Activated CD4-positive, alpha-beta T cell treated with anti-CD3 and anti-CD28 coated beads, Interleukin-2, amount 50 U/mL, for 4 hours (primary cell): ENCODE measurements at places on chromosomes 7 and 10.

DNA sequence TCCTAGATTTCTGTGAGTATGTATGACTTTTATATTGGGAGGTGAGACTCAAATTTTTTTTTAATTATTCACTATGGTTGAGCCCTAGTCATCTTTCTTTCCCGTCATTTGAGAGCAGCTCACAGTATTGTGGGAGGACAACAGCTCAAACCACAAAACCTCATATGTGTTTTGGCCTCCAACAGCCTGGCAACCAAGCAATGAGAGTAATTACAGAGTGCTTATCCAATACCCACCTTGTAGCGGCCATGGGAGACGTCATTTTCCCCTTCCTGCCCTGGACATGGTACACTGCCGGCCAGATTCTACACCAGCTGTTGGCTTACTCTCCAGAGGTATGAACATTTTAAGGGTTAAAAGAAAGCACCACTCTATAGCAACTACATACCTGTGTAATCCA, 49.1 kb downstream of the DOCK4 start:
- DNase-seq, result no peak

DNA sequence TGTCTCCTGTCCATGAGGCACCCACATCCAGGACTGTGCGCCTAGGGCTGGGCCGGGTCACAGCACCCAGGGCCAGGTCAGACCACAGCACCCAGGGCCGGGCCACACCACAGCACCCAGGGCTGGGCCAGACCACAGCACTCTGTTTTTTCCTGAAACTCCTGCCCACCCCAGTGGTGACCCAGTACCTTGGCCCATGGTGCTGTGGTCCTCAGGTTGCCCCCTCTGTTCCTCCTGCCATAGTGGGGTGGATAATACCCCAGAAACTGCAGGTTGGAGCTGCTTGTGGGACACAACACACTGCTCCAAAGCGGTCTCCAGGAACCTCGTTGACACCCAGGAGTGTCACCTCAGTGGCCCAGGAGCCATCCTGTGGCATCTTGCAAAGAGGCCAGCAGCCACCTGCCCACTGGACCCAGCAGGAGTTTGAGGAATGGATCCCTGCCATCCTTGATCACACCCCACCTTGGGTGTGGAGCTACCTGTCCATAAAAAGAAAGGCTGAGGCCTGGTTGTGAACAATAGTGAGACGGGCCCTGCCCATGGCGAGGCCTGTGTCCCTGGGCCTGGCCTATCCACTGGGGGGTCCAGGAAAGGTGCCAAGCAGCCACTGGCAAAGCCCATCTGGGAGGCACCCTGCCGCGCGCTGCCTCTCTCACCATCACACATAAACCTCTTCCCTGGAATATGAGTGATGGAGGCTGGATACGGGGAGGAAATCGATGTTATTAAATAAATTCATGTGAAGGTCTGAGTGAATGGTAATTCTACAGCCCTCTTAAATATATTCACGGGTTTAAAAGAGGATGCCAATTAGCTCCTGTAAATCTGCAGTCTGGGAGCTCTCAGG, 89.0 kb downstream of the NKX6-2 start:
- DNase-seq, result no peak

- DNase-seq, result no peak
Observed at GRCh38 chr10:125521721-125522680, 161.0 kb downstream of the TEX36 start.

GRCh38 chr10:7788639-7789286, 786 bp downstream of the ATP5F1C start:
- no peak for DNase-seq

DNA sequence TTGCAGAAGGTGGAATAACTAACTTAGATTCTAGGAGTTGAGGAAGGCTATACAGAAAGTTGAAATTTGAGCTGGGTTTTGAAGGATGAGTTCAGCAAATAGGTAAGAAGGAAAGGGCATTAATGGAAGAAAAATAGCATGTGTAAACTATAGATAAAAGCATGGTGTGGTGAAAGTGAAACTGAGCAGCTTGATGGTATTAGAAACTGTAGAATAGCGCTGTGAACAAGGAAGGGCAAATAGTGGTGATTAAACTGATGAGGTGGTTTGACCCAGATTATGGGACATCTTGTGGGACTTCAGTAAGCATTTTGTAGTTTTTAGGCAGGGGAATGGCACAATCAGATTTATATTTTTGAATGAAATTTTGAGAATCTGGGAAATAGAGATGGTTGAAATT, 90.5 kb downstream of the EXOC6 start:
- no peak for DNase-seq

GRCh38 chr10:131738396-131738735, 162.4 kb upstream of the PPP2R2D start:
- no peak for DNase-seq

- no peak for DNase-seq
Observed at GRCh38 chr7:26046878-26047277, 105.1 kb upstream of the NFE2L3 start.

DNA sequence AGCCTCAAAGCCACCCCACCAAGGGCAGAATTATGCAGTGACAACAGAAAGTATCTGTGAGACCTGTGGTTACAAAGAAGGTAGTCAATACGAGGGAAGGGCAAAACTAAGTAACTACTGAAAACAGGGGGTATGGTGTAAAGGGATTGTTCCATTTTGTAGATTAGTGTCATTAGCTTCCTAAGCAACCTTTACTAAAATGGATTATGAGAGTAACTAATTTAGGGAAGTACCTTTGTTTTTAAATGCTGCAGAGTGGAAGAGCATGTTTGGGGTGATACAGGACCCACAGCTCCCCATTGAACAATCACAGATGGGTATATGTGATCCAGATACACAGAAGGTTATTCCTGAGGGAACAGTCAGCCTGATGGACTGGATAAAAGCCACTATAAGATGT, 51.3 kb upstream of the TAC1 start:
- no peak for DNase-seq

DNA sequence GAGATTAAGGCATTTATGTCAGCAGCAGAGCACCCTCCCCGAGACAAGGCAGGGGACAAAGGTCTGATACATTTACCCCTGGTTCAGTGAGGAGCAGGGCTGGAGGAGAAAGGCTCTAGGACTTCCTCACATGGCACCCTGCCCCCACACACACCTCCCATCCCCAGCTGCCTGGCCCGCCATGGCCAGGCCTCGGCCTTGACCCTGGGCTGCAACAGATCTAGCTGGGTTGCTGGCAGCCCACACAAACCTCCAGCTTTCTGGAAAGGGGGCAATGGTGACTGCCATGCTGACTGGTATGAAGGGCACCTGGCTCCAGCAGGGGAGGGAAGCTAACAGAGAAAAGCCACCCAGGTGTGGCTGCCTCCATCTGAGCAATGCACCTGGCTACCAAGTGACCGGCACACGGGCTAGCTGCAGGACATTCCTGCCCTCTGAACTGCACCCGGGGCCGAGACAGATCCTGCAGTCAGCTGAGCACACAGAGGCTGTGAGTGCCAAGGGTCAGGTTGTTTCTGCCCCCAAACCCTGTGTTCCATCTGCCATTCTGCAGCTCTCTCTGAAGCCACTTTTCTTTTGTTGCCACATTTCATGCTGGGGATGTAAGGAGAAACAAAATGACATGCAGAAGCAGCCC, 85.8 kb upstream of the LRRC18 start:
- DNase-seq, result no peak

DNA sequence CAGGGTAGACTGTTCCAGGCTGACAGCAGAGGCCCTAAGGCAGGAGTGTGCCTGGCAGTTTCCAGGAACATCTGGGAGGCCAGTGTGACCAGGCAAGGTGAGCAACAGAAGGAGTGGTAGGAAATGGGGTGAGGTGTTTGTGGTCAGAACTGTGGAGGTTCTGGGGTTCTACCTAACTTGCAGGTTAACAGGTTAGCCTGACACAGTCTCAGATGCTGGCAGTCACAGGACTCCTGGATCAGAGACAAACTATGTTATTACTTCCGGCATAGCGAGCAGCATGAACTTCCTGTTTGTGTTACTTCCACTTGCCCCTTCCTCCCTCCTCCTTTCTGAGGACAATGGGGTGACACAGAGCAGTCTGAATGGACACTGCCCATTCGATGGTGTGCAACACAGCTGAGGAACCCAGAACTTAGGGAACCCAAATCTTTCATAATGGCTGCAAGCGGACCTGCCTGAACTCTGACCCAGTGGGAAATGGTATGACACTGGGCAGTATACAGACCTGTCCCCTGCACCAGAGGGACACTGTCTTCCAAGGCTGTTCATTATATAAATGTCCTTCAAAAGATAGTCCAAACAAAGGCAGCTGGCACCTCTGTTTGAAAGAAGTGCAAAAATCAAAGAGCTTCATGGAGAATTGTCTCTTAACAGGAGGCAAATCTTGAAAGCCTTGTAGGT, 3.9 kb upstream of the SAR1A start:
- DNase-seq, result no peak

GRCh38 chr7:149820622-149821190, 17.5 kb upstream of the ZNF862 start:
- DNase-seq, result no peak

GRCh38 chr10:17286562-17287550, 58.8 kb downstream of the VIM start:
- no peak for DNase-seq

DNA sequence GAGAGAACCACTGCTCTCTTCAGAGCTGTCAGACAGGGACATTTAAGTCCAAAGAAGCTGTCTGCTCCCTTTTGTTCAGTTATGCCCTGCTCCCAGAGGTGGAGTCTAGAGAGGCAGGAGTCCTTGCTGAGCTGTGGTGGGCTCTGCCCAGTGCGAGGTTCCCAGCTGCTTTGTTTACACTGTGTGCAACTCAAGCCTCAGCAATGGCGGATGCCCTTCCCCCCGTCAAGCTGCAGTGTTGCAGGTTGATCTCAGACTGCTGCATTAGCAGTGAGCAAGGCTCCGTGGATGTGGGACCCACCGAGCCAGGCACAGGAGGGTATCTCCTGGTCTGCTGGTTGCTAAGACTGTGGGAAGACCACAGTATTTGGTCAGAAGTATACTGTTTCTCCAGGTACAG, 438.9 kb downstream of the ARL4A start:
- DNase-seq, result no peak

DNA sequence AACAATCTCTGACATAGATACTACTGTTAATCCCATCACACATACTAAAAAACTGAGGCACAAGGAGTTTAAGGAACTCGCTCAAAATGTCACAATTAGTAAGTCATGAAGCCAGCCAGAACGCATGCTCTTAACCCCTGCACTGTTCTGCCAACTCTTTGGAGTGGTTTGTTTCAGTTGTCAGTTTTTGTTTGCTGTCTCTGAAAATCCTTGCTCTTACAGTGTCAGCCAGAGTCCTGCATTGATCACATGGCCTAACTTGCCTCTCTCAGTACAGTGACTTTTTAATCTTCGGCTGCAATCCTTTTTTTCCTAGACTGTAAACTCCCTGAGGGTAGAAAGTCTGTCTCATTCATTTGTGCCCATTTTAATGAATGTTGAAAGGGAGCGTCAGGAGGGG, 753.8 kb downstream of the AUTS2 start:
- no peak for DNase-seq

DNA sequence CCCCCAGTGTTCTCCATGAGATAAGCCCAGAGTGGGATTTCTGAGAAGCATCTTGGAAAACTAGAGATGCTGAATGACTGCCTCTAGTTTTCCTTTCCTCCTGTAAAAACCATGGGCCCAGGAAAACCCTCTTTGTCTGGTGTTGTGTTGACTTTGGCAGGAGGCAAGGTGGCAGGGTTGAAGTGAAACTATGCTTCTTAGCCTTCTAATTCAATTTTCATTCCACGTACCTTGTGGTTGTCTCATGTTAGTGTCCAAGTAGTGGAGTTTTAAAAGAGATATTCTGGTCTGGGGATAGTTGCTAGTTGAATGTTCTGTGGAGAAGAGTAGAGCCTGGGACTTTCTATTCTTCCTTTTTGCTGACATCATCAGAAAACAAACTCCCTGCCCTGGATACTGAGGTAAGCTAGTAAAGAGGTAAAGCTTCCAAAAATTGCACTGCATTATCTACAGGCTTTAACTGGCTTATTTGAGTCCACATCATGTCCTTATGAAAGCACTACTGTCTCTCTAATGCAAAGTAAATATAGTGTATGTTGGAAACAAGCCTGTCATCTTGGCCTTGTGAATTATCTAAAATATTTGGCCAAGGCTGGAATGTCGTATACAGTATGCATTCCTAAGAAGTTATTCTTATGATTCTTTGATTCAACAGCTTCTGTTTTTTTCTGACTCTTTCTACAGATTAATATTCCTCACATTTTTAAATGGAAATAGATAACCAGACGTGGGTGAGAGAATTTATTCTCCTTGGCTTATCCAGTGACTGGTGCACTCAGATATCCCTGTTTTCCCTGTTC, at the start of gene OR2F2:
Gene OR2F2 (plus strand): TSS at position 708 of the 800 bp plus-strand sequence. CDS start 0 bp downstream, at position 708.
- DNase-seq, result no peak

GRCh38 chr10:32377458-32378259, 30.7 kb upstream of the EPC1 start:
- no peak for DNase-seq

DNA sequence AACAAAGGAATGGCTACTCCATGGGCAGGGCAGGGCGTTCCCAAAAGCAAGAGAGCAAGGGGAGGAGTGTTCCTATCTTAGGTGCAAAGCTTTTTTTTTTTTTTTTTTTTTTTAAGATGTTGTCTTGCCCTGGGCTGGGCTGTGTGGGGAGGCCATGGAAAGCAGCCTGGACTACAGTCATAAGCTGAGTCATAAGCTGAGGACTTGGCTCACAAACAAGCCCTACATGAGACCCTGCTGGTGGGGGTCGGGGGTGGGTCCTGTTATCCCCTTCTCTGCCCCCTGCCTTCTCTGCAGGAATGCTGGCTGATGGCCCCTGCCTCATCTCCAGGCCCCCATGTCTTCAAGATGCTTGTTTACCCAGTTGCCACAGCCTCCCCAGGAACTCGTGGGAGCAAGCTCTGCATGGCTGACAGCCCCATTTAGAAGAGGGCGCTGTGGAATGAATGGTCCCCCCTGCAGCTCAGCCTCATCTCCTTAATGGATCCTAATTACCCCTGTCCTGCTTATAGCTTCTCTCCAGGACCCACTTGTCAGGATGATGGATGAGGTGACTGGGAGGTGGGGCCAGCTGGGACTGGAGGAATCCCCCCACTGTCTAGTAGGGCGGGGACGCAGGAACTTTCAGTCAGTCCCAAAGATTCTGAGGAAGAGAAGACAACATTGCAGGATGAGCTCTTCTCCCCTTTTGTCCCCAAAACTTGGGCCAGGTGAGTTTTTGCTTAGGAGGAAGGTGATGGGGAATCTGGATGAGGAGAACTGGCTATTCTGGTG, 340.8 kb upstream of the PODXL start:
- no peak for DNase-seq

DNA sequence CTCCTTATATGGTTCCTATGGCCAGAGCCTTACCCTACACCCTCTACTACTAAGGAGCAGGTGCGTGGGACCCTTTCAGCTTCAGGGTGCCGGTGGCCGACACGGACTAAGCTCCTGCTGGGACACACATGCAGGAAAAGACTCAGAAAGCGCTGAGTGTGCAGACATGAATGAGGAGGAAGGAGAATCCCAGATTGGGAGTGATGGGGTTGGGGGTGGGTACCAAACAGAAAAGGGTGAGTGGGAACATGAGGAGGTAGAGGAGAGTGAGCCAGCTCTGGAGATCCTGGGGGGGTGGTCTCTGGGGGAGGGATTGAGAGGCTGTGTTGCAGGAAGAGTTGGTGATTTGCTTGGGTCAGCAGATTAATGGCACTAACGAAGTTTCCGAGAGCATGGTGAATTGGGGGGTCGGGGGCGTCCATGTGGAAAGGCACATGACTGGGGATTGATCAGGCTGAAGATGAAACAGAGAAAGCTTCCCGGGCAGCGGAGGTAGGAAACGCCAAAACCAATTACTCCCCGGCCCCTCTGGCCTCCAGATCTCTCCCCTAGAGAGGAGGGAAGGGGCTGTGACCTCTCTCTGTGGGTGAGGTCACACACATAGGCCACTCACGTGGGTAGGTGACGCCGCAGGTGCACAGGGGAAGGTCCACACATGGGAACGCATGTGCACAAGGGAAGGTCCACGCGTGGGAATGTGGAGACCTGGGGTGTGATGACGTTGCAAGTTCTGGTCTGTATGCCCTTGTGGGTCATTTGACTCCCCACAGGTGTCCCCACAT, 37.9 kb upstream of the SLF2 start:
- no peak for DNase-seq
